SW 1271 (cell line): ENCODE measurements at places on chromosomes 4 and X.

DNA sequence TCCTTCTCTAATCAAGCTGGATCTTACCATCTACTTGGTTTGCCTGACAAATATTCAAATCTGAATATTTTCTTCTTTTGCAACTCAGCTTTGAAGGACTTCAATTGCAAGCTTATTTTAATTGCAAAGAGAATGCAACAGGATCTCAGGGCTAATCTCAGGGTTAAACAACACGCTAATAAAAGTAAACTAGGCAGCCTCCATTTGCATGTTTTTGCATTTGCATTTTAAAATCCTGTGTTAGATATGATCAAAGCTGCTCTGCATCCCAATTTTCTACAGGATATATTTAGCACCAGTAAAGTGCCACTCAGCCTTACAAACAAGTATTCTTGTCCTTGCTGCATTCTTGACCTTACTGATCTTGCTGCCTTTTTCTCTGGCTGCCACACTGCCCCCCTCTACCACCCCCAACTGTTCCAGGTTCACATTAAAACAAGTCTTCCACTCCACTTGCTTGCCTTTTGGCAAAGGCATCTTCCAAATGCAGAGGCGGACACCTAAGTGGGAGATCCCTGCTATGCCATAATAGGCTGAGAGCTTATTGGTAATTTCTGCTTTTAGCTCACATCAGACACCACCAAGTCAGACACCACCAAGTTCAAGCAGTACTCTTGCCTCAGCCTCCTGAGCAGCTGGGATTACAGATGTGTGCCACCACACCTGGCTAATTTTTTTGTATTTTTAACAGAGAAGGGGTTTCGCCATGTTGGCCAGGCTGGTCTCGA lies 48.1 kb downstream of the GPRIN3 start:
- no peak for DNase-seq

GRCh38 chrX:55750256-55750655 lies 32.7 kb downstream of the RRAGB start:
- DNase-seq: no peak

DNA sequence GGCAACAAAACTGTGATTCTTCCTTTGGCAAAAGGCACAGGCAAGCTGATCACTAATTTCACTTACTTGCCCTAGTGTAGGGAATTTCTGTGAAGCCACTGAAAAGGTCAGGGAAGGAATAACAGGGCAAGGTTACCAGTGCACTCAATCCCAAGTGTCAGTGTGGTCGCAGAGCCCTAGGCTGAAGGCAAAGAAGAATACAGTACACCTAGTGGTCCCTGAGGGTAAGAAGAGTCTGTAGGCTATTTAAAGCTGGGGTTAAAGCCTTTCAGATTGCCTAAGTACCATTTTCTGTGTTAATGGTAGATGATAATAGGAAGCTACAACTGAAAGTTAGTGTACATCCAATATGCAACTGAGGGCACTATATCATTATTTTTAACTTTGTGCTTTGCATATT lies 173.6 kb upstream of the NRK start:
- no peak for DNase-seq

DNA sequence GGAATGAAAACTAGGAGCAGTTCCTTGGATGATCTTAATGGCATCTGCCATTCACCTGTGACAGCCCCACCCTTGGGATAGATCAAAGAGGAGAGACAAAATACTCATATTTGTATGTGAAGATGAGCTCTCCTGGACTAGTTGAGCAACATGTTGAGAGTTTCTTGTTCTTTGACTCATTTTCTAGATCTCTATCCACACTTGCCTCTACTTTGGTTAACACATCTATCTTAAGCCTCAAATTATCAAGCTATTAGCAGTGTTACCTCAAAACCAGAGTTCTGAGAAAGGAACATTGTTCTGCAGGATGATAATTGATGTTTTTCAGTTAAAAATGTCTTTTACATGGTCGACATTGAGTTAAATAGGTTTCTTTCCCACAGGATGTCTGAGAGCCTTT lies 94.2 kb upstream of the TEX13D start:
- DNase-seq: no peak

GRCh38 chr4:148757171-148757570 lies 315.0 kb upstream of the NR3C2 start:
- no peak for DNase-seq

- DNase-seq: no peak
Observed at GRCh38 chr4:151678048-151678872, 82.5 kb downstream of the GATB start.

- no peak for DNase-seq
Observed at GRCh38 chr4:28225050-28225449, 1364.4 kb downstream of the STIM2 start.

DNA sequence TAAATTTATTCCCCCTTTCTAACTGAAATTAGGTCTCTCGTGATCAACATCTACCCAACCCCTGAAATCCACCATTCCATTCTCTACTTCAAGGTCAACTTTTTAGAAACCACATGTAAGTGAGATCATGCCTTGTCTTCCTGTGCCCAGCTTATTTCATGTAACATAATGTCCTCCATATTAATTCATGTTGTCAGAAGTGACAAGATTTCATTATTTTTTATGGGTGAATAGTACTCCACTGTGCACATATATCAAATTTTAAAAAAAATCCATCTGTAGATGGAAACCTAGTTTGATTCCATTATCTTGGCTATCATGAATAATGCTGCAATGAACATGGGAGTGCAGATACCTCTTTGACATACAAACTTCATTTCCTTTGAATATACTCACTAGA lies 1.5 kb downstream of the PPID start:
- no peak for DNase-seq

DNA sequence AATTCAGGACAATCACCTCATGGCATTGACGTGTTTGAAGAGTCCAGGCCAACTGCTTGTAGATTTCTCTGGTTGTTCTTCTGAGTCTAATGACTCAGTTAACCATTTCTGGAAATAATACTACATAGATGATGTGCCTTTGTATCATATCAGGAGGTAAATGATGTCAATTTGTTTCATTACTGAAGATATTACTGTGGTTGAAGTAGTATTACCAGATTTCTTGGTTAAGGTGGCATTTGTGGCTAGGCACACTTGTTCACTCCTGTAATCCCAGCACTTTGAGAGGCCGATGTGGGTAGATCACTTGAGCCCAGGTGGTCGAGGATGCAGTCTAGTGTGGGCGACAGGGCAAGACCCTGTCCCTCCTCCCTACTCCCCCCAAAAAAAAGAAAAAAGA lies 15.7 kb downstream of the RPL9 start:
- DNase-seq: no peak

GRCh38 chr4:136302566-136302965 lies 1229.7 kb downstream of the PCDH18 start:
- no peak for DNase-seq

DNA sequence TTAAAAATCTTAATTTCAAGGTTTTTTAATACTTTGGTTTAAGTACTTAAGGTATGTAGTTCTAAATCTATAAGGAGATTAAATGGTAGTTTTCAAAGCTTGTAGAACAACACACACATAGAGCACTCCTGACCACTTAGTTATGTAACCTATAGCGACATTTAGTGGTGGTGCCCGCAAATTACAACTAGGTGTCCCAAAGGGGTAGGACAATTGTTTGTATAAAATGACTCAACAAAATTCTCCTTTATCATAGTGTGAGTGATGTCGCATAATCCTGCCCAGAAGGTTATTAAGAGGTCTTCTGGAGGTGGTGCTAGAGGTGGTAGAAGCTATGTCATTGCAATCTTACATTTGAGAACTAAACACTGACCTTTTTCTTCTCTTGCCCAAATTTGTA lies 373.0 kb upstream of the RASGEF1B start:
- peak; percentile 39 for DNase-seq

DNA sequence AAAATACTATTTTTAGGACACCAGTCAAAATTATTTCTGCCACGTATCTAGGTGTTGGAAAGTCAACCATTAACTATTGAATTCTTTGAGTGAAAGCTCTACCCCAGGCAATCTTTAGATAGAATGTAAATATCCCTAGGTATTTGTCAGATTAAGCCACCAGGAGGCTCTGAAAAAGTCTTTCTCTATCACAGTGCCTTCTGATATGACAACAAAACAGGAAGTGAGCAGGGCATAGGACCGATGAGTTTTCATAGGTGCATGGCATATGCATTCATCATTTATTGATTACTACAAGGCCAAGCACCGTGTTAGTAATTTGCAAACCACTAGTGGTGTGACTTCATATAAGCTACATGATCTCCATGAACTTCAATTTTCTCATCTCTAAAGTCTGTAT lies 333.6 kb upstream of the F9 start:
- DNase-seq: no peak

DNA sequence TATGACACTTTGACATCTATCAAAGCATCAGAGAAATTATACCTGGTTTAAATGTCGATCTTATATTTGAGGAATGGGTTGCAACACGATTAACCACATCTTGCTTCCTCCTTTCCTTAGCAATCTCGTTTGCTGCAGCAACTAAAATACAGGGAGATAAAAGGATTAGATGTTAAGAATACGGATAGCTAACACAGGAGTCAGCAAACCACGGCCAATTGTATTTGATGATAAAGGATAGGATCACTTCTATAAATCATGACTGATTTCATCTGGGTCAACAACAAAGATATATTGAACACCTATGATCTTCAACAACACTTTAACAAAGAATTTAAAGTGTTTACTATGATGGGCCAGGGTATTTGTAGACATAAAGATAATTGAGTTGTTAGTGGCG lies 5.0 kb downstream of the MAP7D3 start:
- no peak for DNase-seq

- DNase-seq: no peak
Observed at GRCh38 chrX:33989936-33990335, 142.2 kb downstream of the FAM47A start.

GRCh38 chrX:123185721-123186120 lies 1.6 kb downstream of the GRIA3 start:
- DNase-seq: no peak

- no peak for DNase-seq
Observed at GRCh38 chr4:113582737-113583136, 178.8 kb downstream of the CAMK2D start.

- DNase-seq: no peak
Observed at GRCh38 chrX:78357342-78358055, 30.1 kb upstream of the CYSLTR1 start.

- no peak for DNase-seq
Observed at GRCh38 chr4:167492007-167492406, 257.7 kb upstream of the SPOCK3 start.

- DNase-seq: no peak
Observed at GRCh38 chrX:54357414-54358377, at the start of gene WNK3. WNK3 (minus strand) TSS chrX:54358046.

DNA sequence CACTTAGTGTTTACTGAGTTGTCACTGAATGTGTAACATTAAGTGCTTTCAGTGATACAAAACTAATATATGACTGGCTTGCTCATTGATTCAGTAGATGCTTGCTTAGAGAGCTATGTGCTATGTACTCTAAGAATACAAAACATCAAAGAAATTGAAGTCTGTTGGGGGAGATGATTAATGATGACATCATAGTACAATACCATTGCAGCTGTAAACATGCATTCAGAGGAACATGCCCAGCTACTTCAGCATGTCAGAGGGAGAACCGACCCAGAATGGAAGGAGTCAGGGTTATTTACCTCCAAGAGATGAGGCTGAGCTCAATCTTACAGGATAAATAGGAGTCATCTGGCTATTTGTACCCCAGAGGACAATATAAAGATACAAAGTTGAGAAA lies 290.8 kb downstream of the TENM3 start:
- no peak for DNase-seq

DNA sequence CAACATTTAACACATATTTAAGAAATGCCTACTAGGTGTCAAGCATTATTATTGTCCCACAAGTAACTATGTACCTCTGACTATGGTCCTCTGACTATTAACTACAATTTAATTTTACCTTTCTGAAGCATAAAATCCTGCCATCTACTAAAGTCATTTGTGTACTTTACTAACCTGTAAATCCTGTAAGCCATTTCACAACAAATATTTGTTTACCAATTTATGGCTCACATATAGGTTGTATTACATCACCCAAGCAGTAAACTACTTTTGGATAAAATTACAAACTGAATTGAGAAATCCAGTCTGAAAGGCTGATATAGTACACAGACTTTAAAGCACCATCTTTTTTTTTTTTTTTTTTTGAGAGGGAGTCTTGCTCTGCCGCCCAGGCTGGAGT lies 43.8 kb downstream of the CNGA1 start:
- DNase-seq: no peak
